ENCODE measurements at places on chromosomes 4 and X.

- no peak for DNase-seq
Measured at GRCh38 chr4:179352221-179352620, 1910.0 kb upstream of the AGA start.

GRCh38 chrX:18654875-18655836, 16.8 kb downstream of the RS1 start:
- DNase-seq = no peak

GRCh38 chr4:186132577-186133242, 28.2 kb downstream of the FAM149A start:
- DNase-seq = peak; percentile 72

GRCh38 chrX:136652822-136653723, 5.1 kb downstream of the CD40LG start:
- DNase-seq = no peak

GRCh38 chr4:108466936-108467902, 153.2 kb upstream of the RPL34 start:
- DNase-seq = no peak

DNA sequence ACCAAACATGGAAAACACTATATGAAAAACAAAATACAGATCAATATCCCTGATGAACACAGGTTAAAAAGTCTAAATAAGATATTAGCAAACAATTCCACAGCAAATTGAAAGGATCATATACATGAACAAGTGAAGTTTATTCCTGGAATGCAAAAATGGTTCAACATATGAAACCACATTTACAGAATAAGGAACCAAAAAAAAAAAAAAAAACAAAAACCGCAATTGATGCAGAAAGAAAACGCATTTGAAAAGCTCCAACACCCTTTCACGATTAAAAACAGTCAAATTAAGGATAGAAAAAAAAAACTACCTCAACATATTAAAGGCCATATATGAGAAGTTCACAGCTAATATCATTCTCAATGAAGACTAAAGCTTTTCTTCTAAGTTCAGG, 45.4 kb upstream of the STS start:
- DNase-seq = no peak

- no peak for DNase-seq
Measured at GRCh38 chr4:98314791-98315565, 53.8 kb downstream of the RAP1GDS1 start.
